ENCODE measurements at places on chromosomes 1 and 21. TPM values are rescaled to one million over a fixed set of nuclear protein-coding genes. Genes with fewer than 3 reads are reported as not detected.

GRCh38 chr1:182071924-182072323 is 10.4 kb upstream of the ZNF648 start:
- no peak overlapping the region for H3K27ac ChIP-seq
- no peaks in the 10 kb centered on the region for H3K27me3 ChIP-seq
- H3K4me1 ChIP-seq, result no peaks in the 10 kb centered on the region
- H3K4me3 ChIP-seq, result no peak overlapping the region

DNA sequence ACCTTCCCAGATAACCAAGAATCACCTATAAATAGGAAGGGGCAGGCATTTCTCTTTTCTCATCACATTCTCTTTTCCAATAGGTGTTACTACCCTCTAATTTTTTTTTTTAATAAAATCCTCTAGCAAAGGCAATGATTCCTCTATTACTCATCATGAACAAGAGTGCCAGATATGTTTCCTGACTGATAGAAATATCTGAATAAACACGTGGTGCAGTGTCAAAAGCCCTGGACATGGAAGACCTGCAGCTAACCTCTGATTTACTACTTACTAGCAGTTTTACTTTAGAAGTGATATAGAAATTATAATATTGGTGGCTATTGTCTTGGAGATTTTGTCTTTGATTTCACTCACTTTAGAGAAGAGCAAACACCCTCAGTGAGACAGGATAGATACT is 194.6 kb upstream of the SAMSN1 start:
- H3K4me3 ChIP-seq, result no peak overlapping the region
- no peaks in the 10 kb centered on the region for H3K36me3 ChIP-seq
- no peak overlapping the region for H3K27ac ChIP-seq
- DNase-seq, result no peak

TCEA3 gene
- total RNA-seq, result 3.3 TPM

- H3K4me3 ChIP-seq, result no peak within 1 kb of the TSS
- H3K36me3 ChIP-seq, result no peaks in the 10 kb centered on the region
- no peak for DNase-seq
- no peaks in the 10 kb centered on the region for H3K4me1 ChIP-seq
Measured at GRCh38 chr1:158686111-158687009, at the start of gene SPTA1. Gene SPTA1, minus strand, starts transcription at chr1:158686715. Its CDS starts 198 bp downstream, at chr1:158686517.

SPSB1 gene
- 56.7 TPM for total RNA-seq

ZNHIT6 gene
- total RNA-seq, result 29.6 TPM

GRCh38 chr1:2611031-2611501 is 21.8 kb downstream of the MMEL1 start:
- DNase-seq, result no peak
- no peaks in the 10 kb centered on the region for H3K36me3 ChIP-seq
- peaks cover 8% of the 10 kb centered on the region for H3K4me1 ChIP-seq
- H3K27me3 ChIP-seq, result peaks cover 7% of the 10 kb centered on the region
- H3K27ac ChIP-seq, result no peak overlapping the region
- no peak overlapping the region for H3K4me3 ChIP-seq

DNA sequence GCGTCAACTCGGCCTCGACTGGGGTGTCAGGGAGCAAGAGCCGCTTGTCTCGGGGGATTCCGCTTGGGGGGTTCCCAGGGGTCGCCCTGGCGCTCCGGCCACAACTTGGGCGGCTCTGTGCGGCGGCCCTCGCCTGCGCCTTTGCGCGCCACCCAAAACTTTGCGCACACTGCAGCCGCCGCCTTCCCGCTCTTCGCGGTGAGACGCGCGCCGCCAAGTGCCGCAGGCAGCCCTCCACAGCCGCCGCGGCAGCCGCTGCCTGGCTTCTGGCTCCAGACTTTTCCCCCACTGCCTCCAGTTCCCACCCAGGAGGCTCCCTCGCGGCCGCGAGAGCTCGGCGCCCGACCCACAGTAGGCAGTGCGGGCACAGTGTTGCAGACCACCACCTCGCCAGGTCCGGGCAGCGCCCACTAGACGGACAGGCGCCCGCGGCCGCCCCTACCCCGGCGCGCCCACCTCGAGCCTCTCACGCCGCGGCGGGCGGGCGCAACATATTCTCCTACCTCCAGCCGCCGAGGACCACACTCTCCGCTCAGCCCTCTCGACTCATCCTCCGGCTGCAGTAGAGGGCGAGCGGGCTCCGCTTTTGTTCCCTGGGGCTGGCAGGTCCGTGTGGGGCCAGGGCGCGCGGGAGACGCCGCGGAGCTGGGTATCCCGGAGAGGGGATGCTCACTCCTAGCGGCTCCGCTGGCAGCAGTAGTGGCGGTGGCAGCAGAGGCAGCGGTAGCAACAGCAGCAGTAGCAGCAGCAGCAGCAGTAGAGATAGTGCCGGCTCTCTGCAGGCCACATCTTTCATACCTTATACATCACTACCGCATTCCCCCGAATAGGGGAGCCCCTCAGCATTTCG is 296.6 kb downstream of the OMA1 start:
- H3K27me3 ChIP-seq, result peaks cover 17% of the 10 kb centered on the region
- no peak overlapping the region for H3K27ac ChIP-seq
- DNase-seq, result peak; percentile 42
- H3K4me3 ChIP-seq, result peak overlapping the region; percentile 39
- H3K36me3 ChIP-seq, result no peaks in the 10 kb centered on the region

GRCh38 chr1:94579876-94580294 is 38.3 kb upstream of the F3 start:
- DNase-seq, result peak; percentile 95
- H3K27me3 ChIP-seq, result no peaks in the 10 kb centered on the region
- peaks cover 23% of the 10 kb centered on the region for H3K4me1 ChIP-seq
- H3K27ac ChIP-seq, result peak overlapping the region; percentile 70
- peak overlapping the region; percentile 22 for H3K4me3 ChIP-seq
- H3K36me3 ChIP-seq, result no peaks in the 10 kb centered on the region

GRCh38 chr1:27047914-27048313 is 35.3 kb upstream of the TENT5B start:
- DNase-seq, result no peak
- no peak overlapping the region for H3K27ac ChIP-seq
- H3K27me3 ChIP-seq, result no peaks in the 10 kb centered on the region
- no peak overlapping the region for H3K4me3 ChIP-seq

FMO5 gene
- 1.3 TPM for total RNA-seq

TRIM67 gene
- 1.1 TPM for total RNA-seq

COL18A1 gene
- 692 TPM for total RNA-seq

DNA sequence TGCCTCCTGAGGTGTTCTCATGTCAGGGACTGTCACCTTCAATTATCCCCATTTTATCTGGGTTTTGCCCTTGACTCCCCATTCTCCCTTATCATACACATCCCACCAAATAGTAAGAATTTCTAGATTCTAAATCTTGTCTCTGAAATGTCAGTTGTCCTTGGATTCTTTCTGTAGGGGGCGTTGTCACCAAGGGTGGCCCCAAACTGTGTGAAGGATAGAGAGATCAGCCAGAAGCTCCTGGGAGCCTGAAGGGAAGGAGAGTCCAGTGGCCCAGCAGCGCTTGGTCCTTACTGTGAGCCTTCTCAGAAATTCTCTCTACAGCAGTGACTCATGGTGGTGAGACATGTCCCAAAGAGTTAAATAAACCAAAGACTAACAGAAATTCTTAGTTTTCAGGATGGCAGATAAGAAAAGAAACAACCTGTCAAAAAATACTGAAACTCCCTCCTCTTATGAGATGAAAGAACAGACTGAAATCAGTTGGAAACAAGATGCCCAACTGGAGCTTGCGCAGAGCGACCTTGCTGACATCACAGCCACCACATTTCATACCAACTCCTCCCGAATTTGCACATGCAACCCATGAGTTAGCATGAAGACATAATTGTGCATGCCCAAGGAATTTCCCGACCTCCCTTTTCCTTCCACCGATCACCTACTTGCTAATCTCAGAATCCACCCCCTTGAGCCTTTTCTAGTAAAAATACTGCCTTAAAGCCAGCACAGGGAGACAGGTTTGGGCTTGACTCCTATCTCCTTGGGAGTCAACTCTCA is 109.8 kb downstream of the ELAVL4 start:
- no peaks in the 10 kb centered on the region for H3K27me3 ChIP-seq
- no peak overlapping the region for H3K27ac ChIP-seq
- no peak overlapping the region for H3K4me3 ChIP-seq
- no peak for DNase-seq

CYP4X1 gene
- total RNA-seq, result 0.24 TPM

GRCh38 chr1:46181343-46182260 is 5.3 kb upstream of the P3R3URF start:
- H3K27ac ChIP-seq, result no peak overlapping the region
- no peaks in the 10 kb centered on the region for H3K27me3 ChIP-seq
- no peaks in the 10 kb centered on the region for H3K36me3 ChIP-seq

DNA sequence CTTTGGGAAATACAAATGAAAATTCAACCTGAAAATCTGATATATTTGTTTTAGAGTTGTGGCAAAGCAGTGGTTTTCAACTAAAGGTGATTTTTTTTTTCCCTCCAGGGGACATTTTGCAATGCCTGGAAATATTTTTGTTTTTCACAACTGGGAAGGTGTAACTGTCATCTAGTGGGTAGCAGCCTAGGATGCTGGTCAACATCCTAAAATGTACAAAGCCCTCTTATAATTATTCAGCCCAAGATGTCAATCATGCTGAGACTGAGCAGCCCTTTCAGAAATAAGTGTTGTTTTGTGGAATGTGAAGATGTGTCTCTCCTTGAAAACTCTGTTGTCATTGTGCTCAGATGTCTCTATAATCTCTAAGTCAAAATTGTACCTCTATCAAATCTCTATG is 95.2 kb upstream of the NCAM2 start:
- no peak overlapping the region for H3K4me3 ChIP-seq
- no peak for DNase-seq
- no peaks in the 10 kb centered on the region for H3K36me3 ChIP-seq
- no peaks in the 10 kb centered on the region for H3K27me3 ChIP-seq
- H3K27ac ChIP-seq, result no peak overlapping the region
- no peaks in the 10 kb centered on the region for H3K4me1 ChIP-seq

DNA sequence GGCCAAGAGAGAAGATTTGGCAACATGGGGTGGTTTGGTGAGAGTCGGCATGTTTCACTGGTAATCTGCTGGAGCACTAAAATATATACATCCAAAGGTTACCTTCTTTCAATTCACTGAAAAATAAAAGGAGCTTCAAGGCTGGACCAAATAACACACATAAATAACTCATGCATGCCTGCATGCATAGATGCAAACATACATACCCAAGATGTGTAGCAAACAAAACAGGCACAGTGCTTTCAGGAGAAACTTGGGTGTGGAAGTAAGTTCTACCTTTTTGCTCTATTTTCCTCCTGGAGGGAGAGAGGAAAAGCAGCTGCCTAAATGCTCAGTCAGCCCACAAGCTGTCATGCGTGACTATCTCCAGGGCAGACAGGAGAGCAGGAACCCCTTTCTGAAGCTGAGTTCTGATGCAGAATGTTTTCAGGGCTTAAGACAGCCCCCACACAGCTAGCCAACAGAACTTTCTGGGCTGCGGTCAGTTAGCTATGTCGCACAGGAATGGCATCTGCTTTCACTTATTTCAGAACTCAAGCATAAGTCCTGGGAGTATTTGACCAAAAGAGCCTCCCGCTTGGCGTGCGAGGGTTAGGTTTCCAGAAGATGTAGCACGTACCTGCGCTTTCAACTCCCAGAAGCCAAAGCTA is 166.2 kb downstream of the TOMM20 start:
- peaks cover 49% of the 10 kb centered on the region for H3K4me1 ChIP-seq
- H3K27ac ChIP-seq, result peak overlapping the region; percentile 88
- peak; percentile 100 for DNase-seq

DNA sequence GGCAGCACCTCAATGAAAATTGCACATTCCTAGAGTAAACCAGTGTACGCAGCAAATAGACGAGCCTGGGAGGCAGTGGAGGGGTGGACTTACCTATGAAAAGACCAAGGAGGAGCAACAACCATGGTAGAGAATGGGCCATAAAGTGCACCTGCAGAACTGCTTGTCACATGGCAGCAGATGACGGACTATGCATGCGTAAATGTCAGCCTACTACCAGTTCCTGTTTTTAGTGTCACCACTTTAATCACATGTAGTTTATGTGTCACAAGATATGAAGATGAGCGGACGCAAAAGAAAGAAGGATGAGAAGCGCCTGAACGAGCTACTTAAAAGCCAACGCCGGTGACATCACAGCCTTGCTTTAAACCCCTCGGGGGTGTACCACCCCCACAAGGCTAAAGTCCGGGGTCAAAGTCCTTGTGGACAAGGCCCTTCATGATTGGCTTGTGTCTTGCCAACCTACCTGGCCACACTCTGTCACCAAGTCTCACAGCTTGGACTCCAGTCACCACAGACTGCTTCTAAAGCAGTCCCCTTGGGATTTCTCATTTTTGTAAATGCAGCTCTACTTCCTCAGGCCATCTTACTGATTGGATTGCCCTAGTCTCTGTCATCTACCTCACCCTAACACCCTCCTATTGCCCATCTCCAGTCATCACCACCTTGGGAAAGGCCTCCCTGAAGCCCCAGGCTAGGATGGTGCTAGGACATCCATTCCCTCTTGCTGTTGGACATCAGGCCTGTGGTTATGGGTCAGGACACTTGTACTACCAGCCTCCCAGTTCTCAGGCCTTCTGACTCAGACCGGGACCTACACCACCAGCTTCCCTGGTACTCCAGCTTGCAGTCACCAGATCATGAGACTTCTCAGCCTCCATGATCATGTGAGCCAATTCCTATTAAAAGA is 6.0 kb upstream of the LY9 start:
- no peak overlapping the region for H3K4me3 ChIP-seq
- H3K4me1 ChIP-seq, result no peaks in the 10 kb centered on the region
- no peak overlapping the region for H3K27ac ChIP-seq
- no peak for DNase-seq
- no peaks in the 10 kb centered on the region for H3K27me3 ChIP-seq
- no peaks in the 10 kb centered on the region for H3K36me3 ChIP-seq
